ENCODE measurements at places on chromosomes 12 and 14.

DNA sequence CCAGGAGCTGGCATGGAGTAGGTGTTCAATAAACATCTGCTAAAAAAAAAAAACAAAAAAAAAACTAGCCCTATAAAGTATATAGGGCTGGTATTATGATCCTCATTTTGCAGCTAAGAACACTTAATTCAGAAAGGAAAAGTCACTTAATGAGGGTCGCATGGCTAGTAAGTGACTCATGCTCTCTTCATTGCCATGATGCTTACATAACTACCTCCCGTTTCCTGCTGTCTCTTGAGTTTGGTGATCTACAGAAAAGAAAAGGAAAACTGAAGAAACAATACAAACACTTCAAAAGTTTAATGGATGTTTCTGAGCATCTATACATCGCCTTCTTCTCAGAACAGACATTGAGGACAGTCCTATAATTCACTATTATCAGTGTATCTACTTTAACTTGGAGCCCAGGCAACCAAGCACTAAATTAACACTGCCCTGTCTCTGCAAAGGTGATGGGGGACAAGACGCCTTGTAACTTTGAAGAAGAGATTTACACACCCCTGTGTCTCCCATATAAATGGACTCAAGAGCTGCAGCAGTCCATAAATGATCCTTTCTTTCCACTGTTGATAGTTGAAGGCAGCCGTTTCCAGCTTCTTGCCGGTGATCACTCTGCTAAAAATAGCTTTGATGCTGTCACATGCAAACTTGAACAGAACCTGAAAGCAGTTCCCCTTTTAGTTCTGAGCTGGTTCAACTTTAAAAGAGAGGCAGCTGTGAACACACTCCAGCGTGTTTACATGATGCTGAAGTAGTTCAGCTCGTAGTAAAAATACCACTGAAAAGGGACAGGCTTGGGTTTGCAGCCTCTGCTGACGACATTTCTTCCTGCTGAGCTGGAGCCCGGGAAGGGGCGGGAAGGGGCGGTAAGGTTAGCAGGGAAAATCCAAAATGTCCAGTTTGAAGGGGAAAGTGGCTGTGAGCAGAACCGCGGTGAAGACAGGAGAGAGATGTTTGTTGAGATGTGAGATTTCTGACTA lies 113.3 kb downstream of the FOXN3 start:
- DNase-seq: peak; percentile 59

- DNase-seq: no peak
Observed at GRCh38 chr12:12642916-12643315, 31.2 kb downstream of the CREBL2 start.

DNA sequence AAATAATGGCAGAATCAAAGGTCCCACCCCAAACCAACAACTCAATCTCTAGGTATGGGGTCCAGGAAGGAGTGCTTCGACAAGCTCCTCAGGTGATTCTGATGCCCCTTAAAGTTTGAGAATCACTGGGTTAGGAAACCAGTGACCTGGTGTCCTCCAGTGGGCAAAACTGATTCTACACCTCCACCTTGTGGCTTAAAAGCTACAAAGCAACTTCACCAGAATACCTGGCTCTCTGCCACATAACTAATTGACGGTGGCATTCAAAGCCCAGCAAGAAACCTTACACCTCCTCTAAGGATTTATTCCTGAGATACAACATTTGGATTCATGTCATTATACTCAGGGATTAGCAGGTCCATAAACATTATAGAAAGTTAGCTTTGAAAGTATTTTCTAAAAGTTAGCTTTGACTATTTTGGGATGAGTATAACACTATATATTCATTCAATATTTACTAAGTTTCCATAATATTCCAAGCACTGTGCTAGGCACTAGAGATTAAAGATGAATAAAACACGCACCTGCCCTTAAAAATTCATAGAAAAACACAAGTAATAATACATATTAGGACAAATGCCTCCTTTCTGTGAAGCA lies 45.4 kb downstream of the DCAF5 start:
- DNase-seq: peak; percentile 54

- no peak for DNase-seq
Observed at GRCh38 chr12:77151030-77151429, 85.7 kb upstream of the E2F7 start.

DNA sequence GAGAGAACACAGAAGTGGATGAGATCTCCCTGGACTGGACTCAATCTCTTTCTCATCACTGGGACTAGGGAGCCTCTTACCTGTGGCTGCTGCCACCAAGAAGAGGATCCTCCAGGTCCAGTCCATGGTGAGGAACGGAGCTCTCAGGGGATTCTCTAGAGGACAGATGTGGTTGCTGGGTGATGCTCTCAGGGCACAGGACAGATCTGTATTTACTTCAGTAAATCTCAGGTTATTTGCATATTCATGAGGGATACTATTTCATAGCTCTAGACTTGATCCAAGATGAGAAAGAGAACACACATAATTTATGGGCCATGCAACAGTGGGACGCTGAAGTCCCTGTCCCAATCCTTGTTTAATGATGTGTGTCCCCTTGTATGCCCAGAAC lies 460.5 kb downstream of the TMEM121 start:
- no peak for DNase-seq

DNA sequence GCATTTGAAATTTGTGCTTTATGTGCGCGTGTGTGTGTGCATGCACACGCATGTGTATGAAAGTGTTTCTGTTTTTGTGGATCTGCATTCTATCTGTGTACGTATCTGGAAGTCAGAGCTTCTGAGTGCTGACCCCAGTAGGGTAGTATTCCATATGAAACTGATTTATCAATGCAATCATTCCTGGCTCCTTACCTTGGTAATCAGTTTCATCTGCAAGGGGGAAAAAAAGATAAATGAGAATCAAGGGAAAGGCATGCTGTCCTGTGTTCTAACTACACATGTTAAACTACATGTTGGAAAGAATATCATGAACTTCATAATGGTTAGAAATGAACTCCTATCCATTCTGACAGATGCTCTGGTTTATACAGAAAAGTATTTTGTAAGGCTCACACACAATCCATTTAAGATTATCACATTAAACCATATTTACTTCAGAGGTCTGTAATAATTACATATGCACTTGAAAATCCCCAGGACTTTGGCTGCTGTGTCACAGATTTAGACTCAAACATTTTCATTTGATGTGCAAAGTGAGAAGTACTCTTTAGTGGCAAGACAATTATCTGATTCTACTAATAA lies 276.1 kb upstream of the LMO3 start:
- no peak for DNase-seq

DNA sequence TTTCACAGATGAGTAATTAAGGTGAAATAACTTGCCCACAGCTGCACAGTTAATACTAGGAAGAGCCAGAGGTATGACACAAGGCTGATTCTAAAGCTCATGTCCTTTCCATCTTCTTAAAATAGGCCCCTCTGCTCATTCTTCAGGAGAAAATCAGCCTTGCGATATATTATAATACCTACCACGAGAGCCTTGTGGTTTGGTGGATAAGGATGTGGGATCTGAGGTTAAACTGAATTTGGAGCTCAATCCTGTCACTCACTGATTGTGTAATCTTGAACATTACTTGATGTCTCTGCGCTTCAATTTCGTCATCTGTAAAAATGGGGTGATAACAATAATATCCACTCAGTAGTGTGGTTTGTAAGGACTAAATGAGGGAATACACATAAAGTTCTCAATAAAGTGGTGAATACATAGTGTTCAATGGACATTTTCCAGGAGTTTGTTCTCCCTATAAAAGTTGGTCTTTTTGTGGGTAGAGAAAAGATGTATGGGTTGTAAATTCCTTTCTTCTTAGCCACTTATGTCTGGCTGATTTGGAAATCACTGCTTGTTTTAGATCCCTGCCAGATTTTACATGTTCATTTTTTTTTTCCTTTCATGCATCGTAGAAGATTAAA lies 25.1 kb upstream of the ATP2B1 start:
- DNase-seq: no peak

- no peak for DNase-seq
Observed at GRCh38 chr12:89695830-89696229, 12.8 kb downstream of the ATP2B1 start.

GRCh38 chr14:68797121-68797670 lies 4.3 kb upstream of the ZFP36L1 start:
- no peak for DNase-seq

DNA sequence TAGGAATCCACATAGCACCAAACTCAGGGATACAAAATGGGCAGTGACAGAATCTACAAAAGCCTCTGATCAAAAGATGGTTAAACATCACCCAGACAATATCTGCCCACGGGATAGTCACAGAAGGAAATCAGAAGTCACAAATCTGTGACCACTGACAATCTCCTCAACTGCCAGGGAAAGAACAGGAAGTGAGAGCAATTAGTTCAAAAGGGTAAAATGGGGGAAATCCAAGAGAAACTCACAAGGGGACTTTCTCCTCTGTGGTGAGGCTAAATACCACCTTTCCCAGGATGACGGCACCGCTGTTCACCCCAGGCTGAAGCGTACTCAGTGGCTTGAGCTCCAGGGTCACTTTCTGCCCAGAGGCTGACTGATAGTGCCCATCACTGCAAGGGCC lies 10.7 kb downstream of the TTC5 start:
- no peak for DNase-seq

DNA sequence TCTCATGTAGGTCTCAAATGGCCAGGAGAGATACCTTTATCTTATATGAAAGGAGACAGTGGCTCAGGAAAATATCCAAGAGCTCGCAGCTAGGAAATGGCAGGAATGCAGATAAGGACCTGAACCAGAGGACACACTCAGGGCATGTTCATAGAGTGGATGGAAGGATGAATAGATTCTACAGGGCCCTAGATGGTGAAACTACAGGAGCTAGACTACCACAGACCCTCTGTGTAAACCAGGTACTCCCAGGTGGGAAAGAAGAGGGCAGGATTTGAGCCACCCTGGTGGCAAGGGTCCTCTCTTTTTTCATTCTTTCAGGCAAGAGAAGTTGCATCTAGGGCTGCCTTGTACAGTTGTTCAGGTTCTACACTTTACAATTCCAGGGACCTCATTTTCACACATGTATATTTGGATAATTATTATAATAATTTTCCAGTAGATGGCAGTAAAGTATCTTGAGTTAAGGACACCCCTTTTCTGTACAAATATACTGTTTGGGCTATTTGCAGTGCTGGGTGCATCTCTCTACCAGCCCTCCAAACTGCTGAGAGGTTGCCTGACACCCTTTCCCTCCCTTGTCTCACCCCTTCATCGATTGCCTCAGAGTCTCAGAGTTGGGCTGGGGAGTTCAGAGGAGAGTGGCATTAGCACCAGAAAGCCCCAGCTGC lies 10.5 kb upstream of the ZDHHC22 start:
- DNase-seq: no peak

DNA sequence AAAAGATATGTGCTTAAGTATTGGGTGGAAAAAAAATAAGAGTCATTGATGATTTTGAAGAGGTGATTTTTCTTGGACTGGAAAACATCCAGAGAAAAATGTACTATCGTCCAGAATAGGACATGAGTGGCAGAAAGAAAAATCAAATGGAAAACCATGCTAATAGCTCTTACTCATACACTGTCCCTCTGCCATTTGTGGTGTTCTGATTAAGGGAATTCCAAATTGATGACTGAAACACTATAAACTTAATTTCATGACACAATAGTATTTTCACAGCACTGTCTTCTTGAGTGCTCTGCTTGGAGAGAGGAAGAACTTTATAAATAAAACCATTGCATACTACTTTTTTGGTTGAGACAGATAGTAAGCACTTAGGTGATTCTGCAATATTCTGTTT lies 72.4 kb downstream of the USP15 start:
- DNase-seq: no peak

GRCh38 chr12:67873355-67873754 lies 115.9 kb upstream of the IFNG-AS1 start:
- DNase-seq: no peak

- no peak for DNase-seq
Observed at GRCh38 chr12:26275313-26276131, 80.1 kb downstream of the SSPN start.

GRCh38 chr12:101696251-101697196 lies 916 bp upstream of the CHPT1 start:
- DNase-seq: peak; percentile 45

GRCh38 chr12:118052324-118053070 lies 8.5 kb downstream of the WSB2 start:
- DNase-seq: peak; percentile 76

- no peak for DNase-seq
Observed at GRCh38 chr12:108447168-108447832, 67.8 kb upstream of the FICD start.

GRCh38 chr12:11685716-11686115 lies 36.2 kb downstream of the ETV6 start:
- no peak for DNase-seq

- peak; percentile 11 for DNase-seq
Observed at GRCh38 chr12:120466560-120467315, 2.8 kb downstream of the SRSF9 start.

- no peak for DNase-seq
Observed at GRCh38 chr12:94286583-94287244, 138.3 kb downstream of the PLXNC1 start.

GRCh38 chr14:104326848-104327247 lies 188.5 kb downstream of the KIF26A start:
- DNase-seq: no peak

- DNase-seq: peak; percentile 44
Observed at GRCh38 chr14:22882529-22883172, 371 bp upstream of the REM2 start.

DNA sequence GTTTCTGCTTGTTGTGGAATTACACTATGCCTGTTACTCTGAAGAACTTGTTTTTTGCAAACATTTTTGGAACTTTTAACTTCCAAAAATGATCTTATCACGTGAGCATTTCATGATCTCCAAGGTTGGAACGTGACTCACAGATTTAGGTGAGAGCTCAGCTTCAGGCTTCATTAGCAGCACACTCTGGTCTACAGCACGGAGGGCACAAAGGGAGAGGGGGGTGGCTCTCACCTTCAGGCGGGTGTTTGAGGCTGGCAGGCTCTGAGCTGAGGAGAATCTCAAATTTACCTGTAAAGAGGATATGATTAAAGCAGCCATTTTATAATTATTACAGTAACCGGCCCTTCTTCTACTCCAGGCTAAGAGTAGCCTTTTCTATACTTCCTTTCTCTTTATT lies 45.3 kb upstream of the PZP start:
- no peak for DNase-seq

GRCh38 chr12:96034621-96035282 lies 635 bp downstream of the LTA4H start:
- DNase-seq: no peak

GRCh38 chr14:64786296-64787149 lies 82.3 kb downstream of the PLEKHG3 start:
- no peak for DNase-seq

- no peak for DNase-seq
Observed at GRCh38 chr12:28870839-28871440, 278.1 kb upstream of the FAR2 start.

DNA sequence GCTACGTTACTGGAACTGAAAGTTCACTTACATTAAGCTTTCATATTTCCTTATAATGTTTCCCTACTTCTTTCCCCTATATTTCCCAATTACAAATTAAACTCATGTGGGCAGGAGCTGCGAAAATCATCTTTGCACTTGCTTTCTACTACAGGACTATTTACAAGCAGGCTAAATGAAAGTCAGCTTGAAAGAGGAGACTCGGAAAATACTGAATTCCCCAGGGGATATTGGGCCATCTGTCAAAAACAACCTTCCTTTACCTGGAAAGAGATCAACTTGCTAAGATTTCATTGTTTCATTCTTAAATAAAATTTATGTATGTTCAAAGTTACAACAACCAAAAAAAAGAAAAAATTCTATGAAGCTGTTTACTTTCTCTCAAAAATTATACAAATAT lies 92.8 kb upstream of the BBS10 start:
- DNase-seq: no peak

GRCh38 chr14:29926228-29926627 lies 1.4 kb downstream of the PRKD1 start:
- peak; percentile 6 for DNase-seq
